Stimulated activated naive CD4-positive, alpha-beta T cell treated with Interleukin-2 at 50 U/mL for 16 hours (primary cell): ENCODE measurements at places on chromosomes 4 and X.

- peak; percentile 2 for DNase-seq
These were observed 50.4 kb downstream of the USP11 start for GRCh38 chrX:47283015-47283771.

DNA sequence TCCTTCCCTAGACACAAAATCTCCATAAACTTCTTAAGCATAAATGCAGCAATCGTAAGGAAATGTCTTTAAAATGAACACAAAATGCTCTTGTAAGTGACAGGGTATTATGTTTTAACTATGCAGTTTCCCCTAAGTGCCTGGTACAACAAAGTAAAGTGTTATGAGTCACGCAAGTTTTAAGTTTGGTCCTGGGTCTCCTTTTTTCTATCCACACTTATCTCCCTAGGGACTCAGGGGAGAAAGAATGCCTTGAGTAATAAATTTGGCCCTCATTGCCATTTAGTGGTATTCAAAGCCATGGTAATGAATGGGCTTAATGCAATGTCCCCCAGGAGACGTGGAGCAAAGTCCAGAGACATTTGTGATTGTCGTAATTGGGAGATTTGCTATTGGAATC is 149.1 kb downstream of the MAGEB17 start:
- DNase-seq, result no peak

DNA sequence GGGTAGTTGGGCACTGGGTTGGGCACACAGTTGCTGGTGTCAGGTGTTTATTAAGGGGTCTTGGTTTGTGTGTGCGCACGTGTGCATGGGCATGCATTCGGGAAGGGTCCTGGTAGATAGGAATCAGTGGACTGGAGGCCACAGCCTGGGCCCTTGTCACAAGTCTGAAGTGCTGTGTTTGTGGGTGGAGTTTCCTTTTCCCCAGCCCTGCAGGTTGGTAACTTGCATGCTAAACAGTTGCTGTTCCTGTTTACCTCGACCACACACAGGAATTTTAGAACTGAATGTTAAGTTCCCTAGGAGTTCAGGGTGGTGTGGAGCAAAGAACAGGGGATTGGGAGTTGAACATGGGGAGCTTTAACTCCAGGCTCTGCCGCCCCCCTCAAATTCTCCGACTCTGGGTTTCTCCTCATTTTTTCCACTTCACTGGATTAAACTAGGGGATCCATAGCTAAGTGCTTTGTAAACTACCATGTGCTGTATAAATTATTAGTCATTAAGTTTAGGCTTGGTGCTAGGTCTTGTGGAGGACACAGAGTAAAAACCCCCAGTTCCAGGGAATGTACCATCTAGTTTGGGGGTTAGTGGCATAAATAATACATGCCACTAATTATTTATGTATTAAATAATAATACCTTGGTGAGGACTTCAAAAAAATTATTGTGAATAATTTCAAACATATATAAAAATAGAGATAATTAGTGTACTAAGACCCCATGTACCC is 49.0 kb downstream of the STARD8 start:
- DNase-seq, result no peak

- no peak for DNase-seq
These were observed 10.8 kb downstream of the CAMK2D start for GRCh38 chr4:113750734-113751133.

- DNase-seq, result no peak
These were observed 41.5 kb downstream of the MFAP3L start for GRCh38 chr4:169984745-169985144.

- DNase-seq, result no peak
These were observed 2.9 kb downstream of the SOX3 start for GRCh38 chrX:140501940-140502468.

DNA sequence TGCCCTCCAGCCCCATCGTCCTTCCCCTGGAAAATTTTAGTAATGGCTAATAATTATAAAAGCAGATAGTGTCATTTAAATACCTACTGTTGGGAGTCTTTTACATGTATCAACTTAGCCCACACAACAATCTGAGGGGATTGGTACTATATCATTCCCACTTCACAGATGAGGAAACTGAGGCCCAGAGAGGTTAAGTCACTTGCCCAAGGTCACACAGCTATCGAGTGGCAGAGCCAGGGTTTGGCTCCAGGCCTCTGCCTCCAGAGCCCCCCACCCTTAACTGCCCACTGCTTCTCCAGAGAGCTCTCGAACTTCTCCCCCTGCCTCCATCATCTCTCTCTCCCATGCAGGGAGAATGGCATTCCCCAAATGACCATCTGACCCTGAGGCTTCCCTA is 7.4 kb downstream of the C4orf50 start:
- no peak for DNase-seq

DNA sequence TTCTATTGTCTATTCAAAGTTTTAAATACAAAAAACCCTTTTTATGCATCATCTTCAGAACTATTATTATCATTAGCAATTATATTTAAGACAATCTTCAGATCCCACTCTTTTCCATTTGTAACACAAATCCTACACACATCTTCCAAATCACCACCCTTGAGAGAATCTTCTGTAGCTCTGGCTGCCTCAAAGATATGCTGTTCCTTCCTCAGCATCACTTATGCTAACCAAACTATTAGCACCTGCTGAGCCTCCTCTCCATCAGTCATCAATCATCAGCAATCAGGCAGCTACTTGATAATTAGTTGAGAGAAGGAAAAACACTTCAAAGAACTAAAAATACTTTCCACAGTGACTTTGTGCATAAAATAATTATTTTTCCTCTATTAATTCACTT is 1082.2 kb downstream of the C4orf33 start:
- DNase-seq, result no peak

DNA sequence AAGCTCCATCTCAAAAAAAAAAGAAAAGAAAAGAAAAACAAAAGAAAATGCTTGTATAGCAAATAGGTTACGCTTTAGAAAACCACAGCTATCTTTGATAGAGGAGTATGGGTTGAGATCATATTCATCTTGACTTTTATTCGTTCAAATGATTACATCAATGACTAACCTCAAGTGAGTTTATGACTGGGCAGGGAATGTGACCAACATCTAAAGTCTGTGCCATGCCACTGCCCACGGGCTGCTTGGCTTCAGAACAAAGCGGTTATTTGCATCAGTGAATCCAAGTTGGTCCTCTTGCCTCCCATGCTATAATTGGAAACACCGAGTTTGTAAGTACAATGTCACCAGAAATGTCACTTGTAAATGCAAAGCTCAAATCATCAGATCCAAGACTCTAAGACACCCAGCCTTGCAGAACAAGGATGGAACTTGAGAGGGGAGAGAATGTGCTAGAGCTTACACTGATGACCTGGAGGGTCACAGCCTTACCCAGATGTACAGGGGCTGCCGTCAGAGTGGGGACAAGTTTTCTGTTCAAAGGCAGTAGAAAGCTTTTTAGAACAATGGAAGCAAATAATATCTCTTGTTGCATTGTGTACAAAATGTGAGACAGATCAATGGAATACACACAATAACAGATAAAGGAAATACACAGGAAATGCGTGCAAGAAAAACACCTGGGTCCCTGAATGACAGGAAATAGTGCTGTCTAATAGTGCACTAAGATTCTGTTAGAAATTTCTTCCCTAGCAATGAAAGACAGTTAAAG is 8.4 kb upstream of the OPN1LW start:
- DNase-seq, result peak; percentile 4

DNA sequence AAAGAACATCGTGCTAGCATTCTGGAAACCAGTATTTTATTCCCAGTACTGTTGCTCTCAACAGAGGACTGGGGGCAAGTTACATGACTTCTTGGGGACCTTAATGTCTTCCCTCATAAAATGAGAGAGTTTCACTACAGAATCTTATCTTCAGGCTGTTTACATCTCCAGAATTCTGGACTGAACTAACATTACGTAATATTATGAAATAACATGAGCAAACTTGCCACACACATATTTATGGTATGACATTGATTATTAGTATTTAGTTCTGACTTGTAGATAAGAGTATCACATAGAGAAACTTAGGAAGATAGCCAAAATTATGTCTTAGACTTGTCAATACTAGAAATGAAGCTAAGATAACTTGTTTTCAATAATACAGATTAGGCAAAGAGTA is 68.0 kb downstream of the NFKB1 start:
- no peak for DNase-seq

GRCh38 chrX:16643176-16643575 is 6.8 kb upstream of the S100G start:
- no peak for DNase-seq

GRCh38 chr4:185235843-185236503 is 26.6 kb downstream of the SNX25 start:
- no peak for DNase-seq

GRCh38 chr4:187268940-187269339 is 545.3 kb upstream of the FAT1 start:
- no peak for DNase-seq

- no peak for DNase-seq
These were observed 80.0 kb downstream of the GLRA3 start for GRCh38 chr4:174749091-174749490.

DNA sequence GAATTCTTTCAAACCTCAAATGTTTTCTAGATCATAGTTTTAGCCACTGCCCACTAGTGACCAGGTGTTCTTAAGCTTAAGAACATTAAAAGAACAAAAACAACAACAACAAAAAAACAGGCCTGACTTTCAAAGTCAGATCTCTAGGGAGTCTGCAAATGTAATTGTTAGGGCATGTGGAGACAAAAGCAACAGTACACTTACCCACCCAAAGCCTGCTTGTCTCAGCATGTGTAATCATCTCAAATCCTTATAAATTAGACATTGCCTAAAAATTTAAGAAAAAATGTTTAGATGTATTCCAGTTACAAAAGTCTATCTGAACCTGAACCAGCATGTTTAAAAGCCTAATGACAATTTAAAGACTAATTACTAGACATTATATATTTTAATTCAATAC is 79.9 kb downstream of the SLC7A11 start:
- no peak for DNase-seq

GRCh38 chr4:72457158-72457557 is 111.9 kb downstream of the ADAMTS3 start:
- DNase-seq, result no peak

DNA sequence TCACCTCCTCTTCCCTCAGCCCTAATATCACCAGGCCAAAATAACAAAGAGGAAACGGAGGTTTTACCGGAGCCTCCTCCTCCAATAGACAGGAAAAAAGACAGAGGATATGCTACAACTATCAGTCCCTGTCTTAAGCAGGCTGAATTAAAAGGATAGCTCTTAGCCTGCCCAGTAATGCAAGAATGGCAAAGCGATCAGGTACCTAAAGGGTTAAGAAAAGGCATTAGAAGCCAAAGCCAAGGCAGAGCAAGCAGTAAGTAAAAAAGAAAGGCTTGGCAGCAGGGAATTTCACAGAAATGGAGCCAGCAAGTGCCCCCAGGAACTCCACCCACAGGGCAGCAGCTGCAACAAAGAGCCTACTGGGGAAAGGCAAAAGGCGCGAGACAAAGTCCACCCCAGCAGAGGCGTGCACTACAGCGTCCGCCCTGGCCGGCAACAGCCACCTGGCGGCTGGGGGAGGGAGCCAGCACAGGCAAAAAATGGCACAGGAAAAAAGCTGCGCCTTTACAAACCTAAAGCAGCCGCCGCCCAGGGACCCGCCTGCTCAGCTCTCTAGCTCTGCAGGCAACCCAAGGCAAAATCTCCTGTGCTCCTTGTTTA is 220.6 kb upstream of the ZC4H2 start:
- no peak for DNase-seq

- no peak for DNase-seq
These were observed 33.1 kb downstream of the GAK start for GRCh38 chr4:898869-899555.

DNA sequence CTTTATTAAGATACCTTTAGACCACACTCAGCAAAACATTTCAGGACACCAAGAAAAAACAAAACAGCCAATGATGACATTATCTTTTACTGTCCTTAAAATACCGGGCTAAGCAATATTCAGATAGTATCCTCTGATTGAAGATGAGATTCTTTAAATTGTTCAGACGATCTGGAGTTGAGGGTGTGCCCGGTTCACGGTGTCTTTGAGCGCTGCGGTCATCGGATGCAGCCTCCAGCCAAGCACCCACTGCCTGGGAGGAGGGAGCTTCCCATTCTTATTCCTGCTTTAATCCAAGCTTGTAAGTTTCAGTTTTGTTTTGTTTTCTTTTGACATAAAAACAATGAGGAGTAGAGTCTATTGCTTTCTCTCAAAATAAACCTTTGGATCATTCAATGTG is 14.1 kb downstream of the FAM149A start:
- DNase-seq, result no peak

DNA sequence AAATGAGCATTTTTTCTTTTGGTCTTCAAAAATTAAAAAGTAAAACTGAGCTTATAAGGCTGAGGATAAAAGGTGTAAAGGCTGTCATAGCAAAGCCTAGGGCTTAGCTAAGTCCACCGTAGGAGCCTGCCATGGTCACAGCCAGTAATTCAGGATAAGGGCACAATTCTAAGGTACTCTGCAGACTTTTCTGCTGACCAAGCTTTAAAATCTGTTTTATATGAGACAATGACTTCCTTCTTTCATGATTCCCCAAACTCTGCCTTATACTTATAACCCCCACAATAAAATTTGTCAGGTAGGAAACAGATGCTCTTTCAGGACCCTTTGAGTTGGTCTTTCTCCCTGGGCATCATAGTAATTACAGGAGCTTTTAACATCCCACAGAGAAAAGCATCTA is 138.5 kb downstream of the COL4A6 start:
- DNase-seq, result no peak

DNA sequence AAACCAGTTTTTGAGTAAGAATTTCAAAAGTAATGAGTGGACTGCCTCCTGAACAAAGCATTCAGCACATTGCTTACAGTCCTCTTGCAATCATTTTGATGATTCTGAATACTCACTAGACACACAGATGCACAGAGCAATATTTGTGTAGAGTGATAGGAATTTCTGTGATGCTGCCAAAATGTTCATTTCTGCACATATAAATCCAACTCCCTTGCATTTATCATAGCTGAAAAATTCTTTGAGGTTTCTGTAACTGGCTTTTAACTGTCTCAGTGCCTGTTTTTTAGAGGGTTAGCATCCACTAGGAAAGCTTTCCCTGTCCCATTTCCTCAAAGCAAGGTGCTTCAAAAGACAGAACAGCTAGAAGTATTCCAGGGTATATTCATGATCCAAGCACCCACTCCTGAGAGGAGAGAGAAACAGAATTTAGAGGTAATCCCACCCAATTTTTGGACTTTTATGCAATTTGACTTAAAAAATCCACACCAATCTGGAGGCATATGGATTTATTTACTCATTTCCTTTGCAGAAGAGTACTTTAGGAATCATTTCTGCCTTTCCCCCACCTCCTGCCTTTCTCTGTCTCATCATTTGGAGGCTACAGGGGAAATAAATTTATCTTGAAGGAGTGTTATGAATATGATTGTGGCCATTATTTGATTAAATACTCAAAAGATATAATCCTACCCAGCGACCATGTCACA is 234.5 kb upstream of the SLIT2 start:
- no peak for DNase-seq

DNA sequence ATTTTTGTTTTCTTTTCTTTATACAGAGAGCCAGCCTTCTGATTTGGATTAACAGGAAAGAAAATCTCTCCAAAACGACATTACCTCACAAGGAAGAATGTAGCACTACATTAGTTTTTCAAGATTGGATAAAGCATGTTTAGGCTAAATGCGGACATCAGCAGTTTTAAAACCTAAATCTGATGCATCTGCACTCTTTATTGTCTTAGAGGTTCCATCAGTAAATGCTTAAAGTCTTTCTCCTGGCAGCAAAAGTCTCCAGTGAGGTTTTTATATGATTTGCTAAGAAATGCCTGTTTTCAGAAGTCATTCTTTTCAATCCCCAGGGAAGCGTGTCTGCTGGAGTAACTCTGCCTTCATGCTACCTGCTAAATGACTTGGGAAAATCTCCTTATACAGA is 912.9 kb upstream of the INTU start:
- DNase-seq, result no peak
